Panc1 (cell line): ENCODE measurements at places on chromosomes 5 and 9.

DNA sequence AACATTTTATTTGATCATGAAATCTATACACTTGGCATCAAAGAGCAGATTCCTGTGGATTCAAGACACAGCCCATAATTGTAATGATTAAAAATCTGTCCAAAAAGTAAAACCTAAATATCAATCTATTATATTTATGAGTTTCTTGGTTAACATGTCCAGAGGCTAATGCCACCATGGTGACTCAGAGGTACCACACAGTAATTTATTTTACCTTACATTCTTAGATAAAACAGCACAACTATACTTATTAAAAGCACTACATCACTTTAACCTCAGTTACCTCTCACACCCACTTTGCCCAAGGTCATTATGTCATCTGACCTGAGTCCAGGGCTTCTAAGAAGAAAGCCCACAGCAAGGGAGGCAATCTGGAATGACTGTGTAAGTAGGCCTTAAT, 519.2 kb downstream of the RASEF start:
- DNase-seq, result no peak

DNA sequence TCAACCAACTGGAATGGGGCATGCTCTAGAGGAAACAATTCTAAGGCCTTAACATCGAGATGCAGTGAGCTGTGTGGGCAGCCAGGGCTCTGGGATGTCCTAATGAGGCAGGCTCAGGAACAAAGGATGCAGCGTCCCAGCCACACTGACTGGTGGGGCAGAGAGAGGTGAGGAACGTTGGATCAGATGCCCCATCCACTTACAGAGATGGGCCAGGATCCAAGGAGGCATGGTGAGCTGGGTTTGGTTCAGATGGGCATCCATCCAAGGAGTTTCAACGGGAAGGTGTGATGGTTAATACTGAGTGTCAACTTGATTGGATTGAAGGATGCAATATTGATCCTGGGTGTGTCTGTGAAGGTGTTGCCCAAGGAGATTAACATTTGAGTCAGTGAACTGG, 15.5 kb upstream of the MARCHF6 start:
- DNase-seq, result no peak

DNA sequence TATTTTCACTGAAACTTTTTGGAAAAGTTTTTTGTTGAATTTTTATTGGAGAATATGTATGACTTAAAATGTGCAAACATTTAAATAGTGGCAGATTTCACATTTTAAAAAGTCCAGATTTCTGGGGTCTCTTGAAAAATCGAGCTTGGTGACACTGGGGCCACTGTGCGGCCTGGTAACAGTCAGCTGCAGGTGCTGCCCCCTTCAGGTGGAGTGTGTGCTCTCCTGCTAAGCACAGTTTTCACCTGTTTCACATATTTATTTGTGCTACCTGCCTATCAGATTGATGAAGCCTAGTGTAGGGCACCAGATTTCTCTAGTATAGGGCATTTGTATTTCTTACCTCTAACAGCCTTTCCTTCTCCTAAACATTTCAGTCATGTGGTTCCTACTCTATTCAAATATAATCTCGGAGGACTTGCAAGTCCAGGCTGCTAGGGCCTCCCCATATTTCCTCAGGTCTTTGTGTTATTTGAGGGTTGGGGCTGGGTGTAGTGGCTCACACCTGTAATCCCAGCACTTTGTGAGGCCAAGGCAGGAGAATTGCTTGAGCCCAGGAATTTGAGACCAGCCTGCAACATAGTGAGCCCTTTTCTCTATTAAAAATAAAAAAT, 95.8 kb upstream of the KLF9 start:
- no peak for DNase-seq

DNA sequence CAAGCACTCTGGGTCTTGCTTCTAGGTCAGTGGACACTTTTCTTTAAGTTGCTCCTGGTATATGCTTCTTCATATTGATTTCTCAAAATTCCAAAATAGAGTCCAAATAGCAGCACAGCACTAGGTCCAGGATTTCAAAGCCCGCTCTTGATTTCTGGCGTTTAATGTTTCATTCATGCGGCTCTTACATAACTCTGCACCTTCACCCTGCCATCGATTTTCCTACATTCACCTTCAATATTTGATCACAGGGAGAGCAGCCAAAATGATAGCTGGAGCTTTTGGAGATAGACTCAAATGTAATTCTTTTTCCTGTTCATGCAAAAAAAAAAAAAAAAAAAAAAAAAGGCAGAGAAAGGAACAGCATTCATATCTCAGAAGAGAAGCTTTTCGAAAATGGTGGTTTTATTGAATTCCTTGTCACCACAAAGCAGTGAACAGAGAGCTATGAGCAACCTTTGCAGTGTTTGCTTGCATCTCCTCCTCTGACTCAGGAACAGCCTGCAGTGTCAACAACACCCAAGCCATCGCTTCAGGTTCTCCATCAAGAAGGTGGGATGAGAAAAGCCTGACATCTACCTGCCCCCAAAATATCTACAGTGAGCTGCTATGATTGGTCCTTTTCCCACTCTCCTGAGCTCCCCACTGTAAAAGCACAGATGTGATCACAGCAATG, 97.8 kb downstream of the MED10 start:
- DNase-seq, result no peak
